Activated B cell treated with CpG ODN at 0.5 μM for 24 hours (primary cell): ENCODE measurements at places on chromosomes 5 and 9. TPM values are rescaled to one million over a fixed set of nuclear protein-coding genes. Genes with fewer than 3 reads are reported as not detected.

MOB3B gene
- 7.3 and 10.0 TPM in 2 replicates for total RNA-seq

OTP gene
- total RNA-seq = not detected in 2 replicates

PCDHA1 gene
- not detected in 2 replicates for total RNA-seq

DNAJB5 gene
- total RNA-seq = 5.4 and 6.4 TPM in 2 replicates

C9orf40 gene
- 4.6 and 5.7 TPM in 2 replicates for total RNA-seq

PKD2L2 gene
- total RNA-seq = not detected in 2 replicates

MORN5 gene
- not detected in 2 replicates for total RNA-seq

ERCC8 gene
- 10.7 and 11.2 TPM in 2 replicates for total RNA-seq

POMT1 gene
- 24.9 and 29.8 TPM in 2 replicates for total RNA-seq

MAN2A1 gene
- total RNA-seq = 42.7 and 48.6 TPM in 2 replicates

SLC46A2 gene
- total RNA-seq = not detected in 2 replicates

OCLN gene
- total RNA-seq = 1.9 and 2.2 TPM in 2 replicates

PLCXD3 gene
- not detected in 2 replicates for total RNA-seq

GABRA1 gene
- total RNA-seq = not detected in 2 replicates

TTC23L gene
- total RNA-seq = not detected in 2 replicates

C8G gene
- total RNA-seq = 0.69 and 3.4 TPM in 2 replicates

FOXI1 gene
- total RNA-seq = not detected in 2 replicates

PCDHB7 gene
- not detected in 2 replicates for total RNA-seq

PCDHA11 gene
- total RNA-seq = not detected in 2 replicates

SPINK5 gene
- not detected in 2 replicates for total RNA-seq

SLC45A2 gene
- not detected in 2 replicates for total RNA-seq

GPR21 gene
- total RNA-seq = 0.95 and 1.6 TPM in 2 replicates
